ENCODE measurements at places on chromosomes 1 and 21.
A peak's percentile ranks its signal among the peaks of the same experiment; 100 is the strongest.

- DNase-seq = no peak
Observed at GRCh38 chr1:205963352-205964155, 20.3 kb upstream of the SLC26A9 start.

DNA sequence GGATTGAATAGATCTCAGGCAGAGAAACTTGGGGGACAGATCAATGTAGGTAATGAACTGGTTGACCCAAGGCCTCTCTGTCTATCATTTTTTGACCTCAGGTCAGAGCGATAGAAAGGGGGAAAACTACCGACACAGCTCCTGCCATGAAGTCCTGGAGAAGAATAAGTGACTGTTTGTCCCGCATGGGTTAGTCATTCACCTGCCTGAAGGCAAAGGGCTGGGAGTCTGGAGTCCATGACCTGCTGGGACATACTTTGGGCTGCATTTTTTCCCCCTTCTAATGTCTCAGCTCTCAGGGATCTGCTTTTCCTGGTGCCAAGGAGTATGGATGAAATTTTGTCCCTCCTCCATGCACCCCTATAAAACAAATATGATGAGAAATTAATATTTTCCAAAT is 1.6 kb upstream of the ROR1 start:
- DNase-seq = no peak

DNA sequence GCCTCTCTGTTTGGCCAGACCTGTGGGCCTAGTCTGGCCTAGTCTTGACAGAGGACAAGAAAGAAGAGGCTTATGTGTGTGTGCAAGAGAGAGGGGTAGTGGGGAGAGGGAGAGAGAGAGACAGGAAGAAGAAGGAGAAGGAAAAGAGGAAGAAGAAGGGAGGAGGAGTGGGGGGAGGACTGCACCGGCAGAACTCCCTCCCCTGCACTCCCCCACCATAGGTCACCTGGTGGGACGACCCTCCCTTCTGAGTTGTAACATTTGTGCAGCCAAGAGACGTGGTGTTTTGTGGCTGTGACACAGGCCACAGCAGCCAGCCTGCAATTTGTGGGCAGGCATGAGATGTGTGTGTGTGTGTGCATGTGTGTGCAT is 4.3 kb downstream of the INAVA start:
- DNase-seq = no peak

GRCh38 chr1:15201849-15202551 is 45.0 kb upstream of the FHAD1 start:
- no peak for DNase-seq

DNA sequence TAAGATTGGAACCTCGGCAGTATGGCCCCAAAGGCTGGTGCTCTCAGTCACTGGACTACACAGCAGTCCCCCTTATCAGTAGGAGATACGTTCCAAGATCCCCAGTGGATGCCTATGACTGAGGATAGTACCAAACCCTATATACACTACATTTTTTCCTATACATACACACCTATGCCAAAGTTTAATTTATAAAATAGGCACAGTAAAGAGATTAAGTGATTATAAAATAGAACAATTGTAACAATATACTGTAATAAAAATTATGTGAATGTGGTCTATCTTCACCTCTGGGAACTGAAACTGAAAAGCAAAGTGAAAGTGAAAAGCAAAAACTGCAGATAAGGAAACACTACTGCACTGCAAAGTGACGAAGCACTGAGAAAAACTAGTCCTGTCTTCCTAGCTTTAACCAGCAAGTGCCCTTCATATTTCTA is 96.8 kb downstream of the INTS7 start:
- no peak for DNase-seq

DNA sequence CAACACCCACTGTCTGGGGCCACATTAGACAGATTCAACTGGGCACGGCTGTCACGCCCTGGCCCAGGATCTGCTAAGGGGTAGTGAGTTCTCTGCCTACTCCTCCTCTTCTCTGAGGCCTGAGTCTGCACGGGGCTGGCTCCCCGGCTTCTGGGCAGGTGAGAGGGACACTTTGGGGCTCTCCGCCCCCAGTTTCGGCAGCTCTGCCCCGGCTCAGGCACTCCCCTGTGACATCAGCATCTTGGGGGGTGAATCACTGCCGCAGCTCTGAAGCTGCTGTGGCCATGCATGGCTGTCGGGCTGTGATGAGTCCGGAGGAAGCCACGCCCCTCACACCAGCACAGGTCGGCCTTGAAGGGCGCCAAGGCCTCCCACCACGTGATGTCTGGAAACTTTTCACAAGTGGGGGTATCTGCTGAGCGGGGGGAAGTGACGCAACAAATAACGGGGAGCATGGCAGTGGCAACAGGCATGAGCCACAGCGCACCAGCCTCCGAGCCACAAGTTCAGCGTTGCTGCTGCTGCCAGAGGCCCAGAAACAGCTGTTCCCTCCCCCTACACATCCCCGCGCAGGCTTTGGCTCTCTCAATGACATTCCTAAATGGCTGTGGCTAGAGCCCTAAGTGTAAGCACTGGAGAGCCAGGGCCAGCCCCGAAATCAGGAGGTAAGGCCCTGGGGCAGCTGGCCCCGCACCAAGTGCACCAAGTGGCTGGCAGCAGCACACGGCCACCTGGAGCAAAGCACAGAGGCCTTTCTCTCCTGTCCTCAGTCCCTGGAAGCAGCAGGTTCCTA is 26.3 kb downstream of the ZBTB17 start:
- DNase-seq = peak; percentile 80

DNA sequence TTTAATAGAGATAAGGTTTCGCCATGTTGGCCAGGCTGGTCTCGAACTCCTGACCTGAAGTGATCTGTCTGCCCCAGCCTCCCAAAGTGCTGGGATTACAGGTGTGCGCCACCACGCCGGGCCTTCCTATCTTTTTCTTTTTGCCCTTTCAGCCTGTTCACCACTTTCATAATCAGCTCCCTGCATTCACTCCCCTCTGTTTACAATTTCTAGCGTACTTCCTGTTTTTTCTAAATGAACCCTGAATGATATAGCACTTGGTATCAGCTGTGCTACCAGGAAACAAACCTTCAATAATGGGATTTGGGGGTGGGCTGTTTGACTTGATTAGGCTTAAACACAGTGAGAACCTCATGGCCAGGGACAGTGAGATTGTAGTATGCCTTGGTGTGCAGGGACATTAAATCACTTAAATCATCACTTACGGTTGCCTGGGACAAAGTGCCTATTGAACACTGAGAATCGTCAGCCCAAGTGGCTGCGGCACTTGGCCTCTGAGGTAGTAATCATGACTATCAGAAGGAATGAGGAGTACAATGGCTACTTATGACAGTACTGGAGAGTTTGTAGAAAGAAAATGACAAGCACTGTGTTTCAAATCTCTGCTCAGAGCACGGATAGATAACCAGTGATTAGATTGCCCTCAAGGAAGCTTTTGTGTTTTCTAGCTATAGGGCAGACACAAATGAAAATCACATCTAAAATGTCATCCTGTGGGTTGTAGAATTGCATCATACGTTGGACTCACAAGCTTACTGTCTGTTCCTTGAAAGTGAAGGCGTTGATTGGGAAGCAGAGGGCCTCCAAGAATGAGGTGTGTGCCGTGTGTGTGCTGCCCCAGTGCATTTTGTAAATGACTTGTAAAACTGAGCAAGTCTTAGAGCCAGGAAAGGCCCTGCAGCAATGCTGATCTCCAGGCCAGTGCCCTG is 661.8 kb downstream of the MATN1 start:
- no peak for DNase-seq

GRCh38 chr1:11207898-11208611 is 18.9 kb downstream of the ANGPTL7 start:
- DNase-seq = no peak

- no peak for DNase-seq
Observed at GRCh38 chr1:94218332-94218731, 19.1 kb downstream of the ARHGAP29 start.

DNA sequence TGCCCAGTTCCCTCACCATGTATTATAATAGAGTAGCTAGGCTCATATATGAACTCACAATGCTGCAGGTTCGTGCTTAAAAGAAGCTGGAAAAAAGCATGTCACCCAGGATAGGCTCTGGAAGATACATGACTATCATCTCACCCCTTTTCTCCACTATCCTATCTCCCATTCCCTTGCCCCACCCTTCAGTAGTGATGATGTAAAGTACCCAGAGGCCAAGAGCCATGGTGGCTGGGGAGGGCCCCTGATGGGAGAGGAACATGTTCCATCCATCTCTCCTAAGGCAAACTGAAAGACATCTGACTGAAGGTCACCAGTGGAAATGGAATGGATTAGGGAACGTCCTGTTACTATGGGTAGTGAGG is 20.3 kb upstream of the RBBP5 start:
- no peak for DNase-seq

GRCh38 chr1:16015960-16016901 is 1.6 kb downstream of the HSPB7 start:
- no peak for DNase-seq

DNA sequence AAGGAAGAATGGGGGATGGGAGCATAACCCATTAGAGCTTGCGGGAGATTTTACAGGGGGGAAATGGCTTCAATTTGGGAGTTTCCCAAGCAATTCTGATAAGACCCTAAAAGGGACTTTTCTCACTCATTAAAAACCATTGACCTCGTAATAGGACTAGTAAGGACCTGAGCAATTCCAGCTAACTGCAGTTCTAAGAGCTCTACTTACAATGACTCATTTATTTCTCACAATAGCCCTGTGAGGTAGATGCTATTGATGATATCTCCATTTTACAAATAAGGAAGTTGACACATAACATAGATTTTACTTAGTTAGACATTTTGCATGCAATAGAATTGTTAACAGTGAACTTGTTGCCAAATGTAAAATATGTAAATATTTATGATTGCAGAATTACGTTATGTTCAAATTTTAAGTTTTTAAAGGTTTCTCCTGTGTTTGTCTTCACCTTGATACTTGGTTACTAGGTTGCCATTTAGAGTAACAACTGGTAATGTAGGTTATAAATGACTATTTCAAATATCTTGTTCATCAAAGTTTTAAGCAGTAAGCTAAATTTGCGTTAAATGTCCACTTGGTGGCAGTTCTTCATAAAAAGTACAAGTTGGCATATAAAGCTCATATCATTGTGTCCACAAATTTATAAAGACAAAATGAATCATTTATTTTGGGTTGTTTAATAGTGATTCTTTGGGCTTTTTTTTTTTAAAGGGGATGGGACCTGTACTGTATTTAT is 182.0 kb downstream of the PLA2G4A start:
- DNase-seq = no peak

- peak; percentile 56 for DNase-seq
Observed at GRCh38 chr1:40476924-40477677, at the start of gene ZFP69. TSS of gene ZFP69 (plus strand) at chr1:40477290. CDS start at chr1:40479362, 2,072 bp downstream.

- no peak for DNase-seq
Observed at GRCh38 chr1:67850611-67851075, 17.4 kb upstream of the GNG12 start.

DNA sequence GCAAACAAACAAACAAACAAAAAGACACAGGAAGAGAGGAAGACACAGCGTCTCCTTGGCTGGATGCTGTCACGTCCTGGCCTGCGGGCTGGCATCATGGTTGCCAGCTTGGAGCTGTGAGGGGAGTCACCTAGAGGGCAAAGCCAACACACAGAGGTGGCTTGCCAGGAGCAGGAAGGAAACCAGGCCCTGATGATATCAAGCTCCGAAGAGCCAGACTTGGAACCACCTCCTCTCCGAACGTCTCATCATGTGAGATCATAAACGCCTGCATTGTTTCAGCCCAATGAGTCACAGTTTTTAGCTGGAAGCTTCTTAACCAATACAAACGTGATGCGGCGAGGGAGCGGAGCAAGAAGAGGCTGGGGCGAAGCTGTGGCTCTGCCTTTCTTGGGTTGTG is 8.7 kb downstream of the PLA2G2D start:
- no peak for DNase-seq

- peak; percentile 5 for DNase-seq
Observed at GRCh38 chr1:58573705-58574591, 3.1 kb downstream of the TACSTD2 start.

DNA sequence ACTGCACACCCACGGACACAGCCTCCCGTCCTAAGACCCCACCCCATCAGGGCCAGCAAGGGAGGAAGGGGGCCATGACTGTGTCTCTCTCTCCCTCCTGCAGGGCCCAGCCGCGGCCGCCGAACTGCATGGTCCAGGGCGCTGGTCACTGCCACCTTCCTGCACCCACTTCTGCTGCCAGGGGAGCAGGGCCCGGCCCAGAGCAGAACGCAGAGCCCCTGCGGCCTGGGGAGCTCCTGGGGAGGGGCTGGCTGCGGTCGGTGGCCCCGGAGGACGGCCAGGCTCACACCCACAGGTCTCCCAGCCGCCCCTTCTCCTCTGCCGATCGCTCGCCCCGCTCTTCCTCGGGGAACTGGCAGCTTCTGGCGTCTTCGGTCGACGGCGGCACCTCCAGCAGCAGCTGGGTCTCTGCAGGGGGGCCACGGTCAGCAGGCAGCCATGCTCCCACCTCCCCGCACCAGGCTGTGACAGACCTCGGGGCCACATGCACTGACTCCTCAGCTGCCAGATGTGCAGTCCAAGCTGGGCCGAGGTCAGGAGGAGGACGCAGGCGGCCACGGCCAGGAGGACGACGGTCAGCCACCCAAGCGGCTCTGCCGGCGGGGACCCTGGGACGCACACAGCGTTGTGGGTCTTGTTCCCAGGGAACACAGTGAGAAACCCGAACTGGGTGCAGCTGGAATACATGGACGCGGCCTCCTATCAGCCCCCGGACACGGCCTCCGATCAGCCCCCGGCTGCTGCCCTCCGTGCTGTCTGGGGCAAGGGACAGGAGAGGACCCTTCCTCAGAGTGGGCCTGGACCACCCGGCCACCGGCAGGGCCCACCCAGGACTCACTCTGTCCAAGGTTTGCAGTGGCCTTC is 2.6 kb downstream of the TNFRSF18 start:
- DNase-seq = no peak

GRCh38 chr1:117561551-117561950 is 44.3 kb upstream of the TENT5C start:
- DNase-seq = no peak

- no peak for DNase-seq
Observed at GRCh38 chr1:167656657-167657056, 26.6 kb downstream of the RCSD1 start.

DNA sequence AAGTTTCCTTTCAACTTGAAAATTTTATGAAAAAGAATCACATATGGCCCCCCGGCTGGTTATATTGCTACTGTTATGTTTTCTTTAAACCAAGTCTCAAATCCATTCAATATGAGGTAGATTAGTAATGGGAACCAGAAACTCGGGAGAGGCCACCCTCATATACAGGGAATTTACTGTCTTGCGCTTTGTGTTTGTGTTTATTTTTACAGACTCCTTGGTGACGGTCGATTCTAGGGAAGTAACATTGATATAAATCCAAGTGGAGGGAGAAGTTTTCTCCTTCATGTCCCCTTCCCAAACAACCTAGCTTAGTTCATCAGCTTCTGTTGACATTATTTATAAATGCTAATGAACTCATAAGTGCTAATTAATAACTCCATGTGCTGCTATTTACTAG is 163.5 kb upstream of the LMO4 start:
- DNase-seq = no peak

GRCh38 chr1:39954870-39955546 is at the start of gene MFSD2A:
TSS of gene MFSD2A (plus strand) at chr1:39955145. CDS start at chr1:39955293, 148 bp downstream.
- DNase-seq = peak; percentile 79

GRCh38 chr1:89298461-89298860 is 25.8 kb upstream of the GBP5 start:
- DNase-seq = no peak

GRCh38 chr1:204445860-204446412 is 34.3 kb upstream of the PPP1R15B start:
- DNase-seq = peak; percentile 38

- DNase-seq = no peak
Observed at GRCh38 chr1:211614615-211615014, 35.7 kb upstream of the SLC30A1 start.

GRCh38 chr1:235051521-235051920 is 77.1 kb downstream of the TOMM20 start:
- no peak for DNase-seq
